Activated naive CD4-positive, alpha-beta T cell treated with anti-CD3 and anti-CD28 coated beads for 36 hours (primary cell): ENCODE measurements at places on chromosomes 1 and 21. TPM values are rescaled to one million over a fixed set of nuclear protein-coding genes. Genes with fewer than 3 reads are reported as not detected.

The DCST1 gene
- not detected for total RNA-seq

DNA sequence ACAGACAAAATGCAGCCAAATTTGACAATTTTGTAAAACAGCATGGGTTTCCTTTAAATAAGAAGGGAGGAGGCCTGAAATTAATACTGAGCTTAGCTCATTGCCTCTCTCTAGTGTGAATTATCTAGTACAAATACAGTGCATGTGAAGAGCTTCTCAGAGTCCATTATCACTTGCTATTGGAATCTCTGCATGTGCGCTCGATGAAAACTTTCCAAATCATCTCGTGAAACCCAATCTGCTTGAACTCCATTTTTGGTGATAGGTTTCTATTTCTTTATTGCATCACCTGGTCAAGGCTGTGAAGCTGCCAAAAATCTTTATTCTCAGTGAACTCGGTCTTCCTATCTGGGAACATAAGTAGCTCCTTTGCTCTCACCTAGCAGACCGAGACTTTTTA lies 49.5 kb upstream of the LYPLAL1 start:
- no peak overlapping the region for H3K27ac ChIP-seq
- H3K4me3 ChIP-seq, result no peak overlapping the region
- H3K27me3 ChIP-seq, result no peaks in the 10 kb centered on the region
- no peaks in the 10 kb centered on the region for H3K4me1 ChIP-seq
- H3K36me3 ChIP-seq, result no peaks in the 10 kb centered on the region

DNA sequence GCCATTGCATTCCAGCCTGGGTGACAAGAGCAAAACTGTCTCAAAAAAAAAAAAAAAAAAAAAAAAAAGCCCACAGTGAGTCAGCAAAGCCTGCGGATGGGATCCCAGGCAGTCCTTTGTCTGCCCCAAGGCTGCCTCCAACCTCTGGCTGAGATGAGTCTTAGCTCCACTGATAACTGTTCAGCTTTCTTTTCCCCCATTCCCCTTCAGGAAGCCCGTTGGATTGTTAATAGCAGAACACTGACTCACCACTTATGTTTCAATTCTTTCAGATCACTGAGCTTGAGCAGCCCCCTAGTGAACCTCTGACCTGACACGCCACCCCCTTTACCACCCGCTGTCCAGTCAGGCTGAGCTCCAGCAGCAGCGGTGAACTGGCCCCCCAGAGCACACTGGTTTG lies 57.5 kb downstream of the ERG start:
- H3K36me3 ChIP-seq, result no peaks in the 10 kb centered on the region
- no peak overlapping the region for H3K27ac ChIP-seq
- no peak for DNase-seq
- H3K4me1 ChIP-seq, result no peaks in the 10 kb centered on the region
- no peak overlapping the region for H3K4me3 ChIP-seq

DNA sequence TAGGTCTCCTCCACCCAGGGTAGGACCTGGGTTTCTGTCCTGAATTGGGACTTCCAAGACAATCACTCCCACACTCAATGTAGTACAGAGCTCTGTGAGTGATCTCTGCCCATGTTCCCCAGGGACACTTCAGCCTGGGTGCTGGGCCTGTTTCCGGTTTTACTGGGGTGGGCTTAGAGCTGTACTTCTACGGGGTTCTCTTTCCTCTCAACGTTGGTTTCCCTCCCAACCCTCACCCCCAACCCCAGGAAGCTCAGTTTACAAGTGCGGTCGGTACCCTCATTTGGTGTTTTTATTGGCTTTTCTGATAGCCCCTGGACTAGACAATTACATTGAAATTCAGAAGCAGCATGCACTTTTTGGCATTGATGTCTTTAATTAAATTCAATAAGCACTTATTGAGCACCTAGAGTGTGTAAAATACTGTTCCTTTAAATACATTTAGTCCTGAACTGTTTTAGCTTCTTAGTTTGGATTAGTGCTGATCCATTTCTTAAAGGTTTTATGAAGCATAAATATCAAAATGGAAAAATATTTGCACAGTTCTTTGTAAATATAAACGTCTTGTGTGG lies 542 bp upstream of the XPR1 start:
- DNase-seq, result no peak
- peaks cover 8% of the 10 kb centered on the region for H3K4me1 ChIP-seq
- peak overlapping the region; percentile 43 for H3K27ac ChIP-seq
- no peaks in the 10 kb centered on the region for H3K36me3 ChIP-seq
- no peak overlapping the region for H3K4me3 ChIP-seq
- no peaks in the 10 kb centered on the region for H3K27me3 ChIP-seq
